ENCODE measurements at places on chromosomes 13 and 19. TPM values are rescaled to one million over a fixed set of nuclear protein-coding genes. Genes with fewer than 3 reads are reported as not detected.

Gene ZFP28
- 9.9 TPM for total RNA-seq

Gene NOVA2
- 5.9 TPM for total RNA-seq

Gene FNDC3A
- 27.3 TPM for total RNA-seq

Gene CEACAM20
- total RNA-seq = not detected

Gene LIN37
- 9.6 TPM for total RNA-seq

DNA sequence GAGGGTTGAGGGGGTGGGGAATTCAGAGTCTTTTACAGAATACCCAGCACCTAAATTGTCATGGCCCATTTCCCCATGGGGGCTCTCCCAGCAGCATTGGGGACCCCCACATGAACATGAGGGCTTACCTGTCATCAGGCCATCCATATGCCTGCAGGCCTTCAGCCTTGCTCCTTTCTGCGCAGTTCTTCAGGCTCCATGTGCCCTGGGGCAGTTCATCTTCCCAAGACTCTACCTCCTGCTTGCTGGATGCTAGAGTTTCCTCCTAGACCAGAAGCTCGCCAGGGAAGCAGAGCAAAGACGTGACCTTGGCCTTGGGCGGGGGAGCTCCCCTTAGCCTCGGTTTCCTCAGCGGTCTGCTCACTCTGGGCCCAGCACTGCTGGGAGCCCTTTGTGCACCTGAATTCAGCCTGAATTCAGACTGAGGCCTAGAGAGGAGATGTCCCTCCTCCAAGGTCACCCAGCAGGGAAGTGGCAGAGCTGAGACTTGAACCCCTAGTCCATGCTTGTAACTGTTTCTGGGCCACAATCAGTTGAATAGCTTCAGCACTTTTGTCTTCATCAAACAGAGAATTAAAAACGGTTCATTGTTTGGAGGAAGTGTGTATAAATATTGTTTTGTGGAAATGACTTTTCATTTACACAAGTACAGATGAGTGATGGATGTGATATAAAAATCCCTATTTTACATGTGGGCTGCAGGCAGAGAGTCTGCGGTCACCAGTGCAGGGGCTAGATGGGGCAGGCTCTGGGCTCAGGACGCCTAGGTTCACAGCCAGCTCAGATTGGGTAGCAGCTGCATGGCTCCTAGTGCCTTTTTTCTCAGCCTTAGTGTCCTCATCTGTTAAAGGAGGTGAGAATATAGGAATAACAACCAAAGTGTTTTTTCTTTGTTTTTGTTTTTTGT is 9.5 kb downstream of the PPP5C start:
- DNase-seq = peak; percentile 14

DNA sequence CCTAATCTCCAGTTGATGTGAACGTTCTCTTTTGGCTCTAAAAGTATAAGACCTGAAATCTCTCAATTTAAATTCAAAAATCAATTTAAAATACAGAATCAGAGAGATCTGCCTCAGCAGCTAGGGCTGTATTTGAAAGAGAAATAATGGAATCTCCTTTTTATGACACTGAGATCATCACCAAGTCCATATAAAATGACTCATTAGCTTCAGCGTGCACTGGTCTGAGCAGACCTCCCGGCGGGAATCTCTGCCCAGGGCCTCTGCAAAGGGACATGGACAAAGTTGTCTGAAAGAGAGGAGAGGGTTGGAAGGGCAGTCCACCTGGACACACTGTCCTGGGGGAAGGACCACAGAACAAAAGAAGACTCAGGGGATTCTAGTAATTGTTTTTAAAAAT is 855.6 kb downstream of the EFNB2 start:
- DNase-seq = no peak

DNA sequence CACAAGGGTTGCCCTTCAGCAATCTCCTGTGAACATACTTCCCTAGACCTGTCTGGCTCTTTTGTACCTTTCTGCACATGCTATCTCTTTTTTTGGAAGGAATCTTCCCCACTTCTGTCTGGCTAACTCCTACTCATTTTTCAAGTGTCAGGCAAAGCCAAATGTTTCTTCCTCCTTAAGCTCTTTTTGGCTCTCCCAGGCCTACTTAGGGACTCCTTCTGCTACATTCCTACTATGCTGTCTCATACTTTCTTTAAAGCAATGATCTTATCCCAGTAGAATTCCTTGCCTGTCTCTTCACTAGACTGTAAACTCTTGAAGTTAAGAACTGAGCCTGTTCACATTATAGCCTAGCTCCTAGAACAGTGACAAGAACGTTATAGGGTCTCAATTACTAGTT is 114.9 kb upstream of the WASF3 start:
- no peak for DNase-seq

GRCh38 chr13:106527445-106527801 is 8.0 kb downstream of the EFNB2 start:
- DNase-seq = no peak

DNA sequence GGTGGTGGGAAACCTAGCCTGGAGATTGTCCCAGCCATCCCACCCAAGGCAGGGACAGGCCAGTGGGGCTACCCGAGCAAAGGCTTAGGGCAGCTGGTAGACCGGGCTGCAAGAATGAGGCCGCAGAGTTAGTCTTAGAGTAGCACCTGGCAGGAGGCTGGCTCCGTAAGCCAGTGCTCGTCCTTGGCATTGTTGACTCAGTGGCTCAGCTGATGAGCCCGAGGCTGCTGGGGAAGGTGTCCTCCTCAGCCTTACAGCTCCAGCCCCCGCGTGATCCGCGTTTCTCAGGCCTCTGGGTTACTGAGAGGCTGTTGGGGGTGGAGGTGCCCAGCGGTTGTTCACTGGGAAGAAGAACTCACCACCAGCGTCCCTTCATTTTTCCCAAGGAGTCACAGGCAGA is 24.7 kb downstream of the PPP1R37 start:
- DNase-seq = no peak

GRCh38 chr13:112715210-112715609 is 25.4 kb downstream of the ATP11A start:
- no peak for DNase-seq
